Renal cortical epithelial cell (primary cell): ENCODE measurements at places on chromosomes 5 and 9. TPM values are rescaled to one million over a fixed set of nuclear protein-coding genes. Genes with fewer than 3 reads are reported as not detected.
A peak's percentile ranks its signal among the peaks of the same experiment; 100 is the strongest.

GRCh38 chr9:129241725-129242124, 63.7 kb upstream of the IER5L start:
- no peak for DNase-seq

GRCh38 chr9:121443981-121444380, 55.7 kb downstream of the GGTA1 start:
- DNase-seq, result no peak

SPDL1 gene
- 32.8 and 35.1 TPM in 2 replicates for total RNA-seq

KIF4B gene
- total RNA-seq, result 0.05 TPM in 1 of 2 replicates, not detected in the other

SWI5 gene
- 15.5 and 22.6 TPM in 2 replicates for total RNA-seq

DNA sequence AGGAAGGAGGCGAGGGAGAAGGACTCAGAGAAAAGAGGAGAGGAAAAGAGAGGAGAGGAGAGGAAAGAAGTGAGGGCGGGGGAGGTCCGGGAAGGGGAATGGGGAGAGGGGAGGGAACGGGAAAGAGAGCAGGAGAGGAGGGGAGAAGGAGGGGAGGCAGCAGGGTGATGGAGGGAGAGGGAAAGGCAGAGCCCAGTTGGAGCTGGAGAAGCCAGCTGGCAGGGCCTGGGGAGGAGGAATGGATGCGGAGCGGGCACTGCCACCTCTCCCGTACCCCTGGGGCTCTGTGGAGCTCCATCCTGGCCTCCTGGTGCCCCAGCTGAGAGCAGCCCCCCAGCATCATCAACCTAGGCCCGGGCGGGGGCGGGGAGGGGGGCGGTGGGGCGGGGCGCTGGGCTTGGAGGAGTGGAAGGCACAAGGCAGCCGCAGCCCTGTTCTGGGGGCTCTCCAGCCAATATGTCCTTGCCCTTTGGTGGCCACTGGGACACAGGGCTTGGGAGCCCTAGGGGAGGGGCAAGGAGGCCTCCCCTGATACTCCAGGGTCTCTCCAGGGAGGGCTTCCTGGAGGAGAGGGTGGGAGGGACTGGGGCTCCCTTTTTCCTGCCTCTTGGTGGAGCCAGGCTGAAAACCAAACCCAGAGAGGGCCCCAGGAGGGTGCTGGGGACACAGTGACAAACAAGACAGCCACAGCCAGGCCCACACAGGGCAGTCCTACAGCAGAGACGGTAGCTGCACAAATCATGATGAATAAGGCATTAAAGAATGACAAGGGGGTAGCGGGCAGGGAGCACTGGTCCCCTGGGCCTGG, 123.7 kb downstream of the C9orf50 start:
- no peak for DNase-seq

AQP7 gene
- total RNA-seq, result 0.25 TPM in 1 of 2 replicates, not detected in the other

DNA sequence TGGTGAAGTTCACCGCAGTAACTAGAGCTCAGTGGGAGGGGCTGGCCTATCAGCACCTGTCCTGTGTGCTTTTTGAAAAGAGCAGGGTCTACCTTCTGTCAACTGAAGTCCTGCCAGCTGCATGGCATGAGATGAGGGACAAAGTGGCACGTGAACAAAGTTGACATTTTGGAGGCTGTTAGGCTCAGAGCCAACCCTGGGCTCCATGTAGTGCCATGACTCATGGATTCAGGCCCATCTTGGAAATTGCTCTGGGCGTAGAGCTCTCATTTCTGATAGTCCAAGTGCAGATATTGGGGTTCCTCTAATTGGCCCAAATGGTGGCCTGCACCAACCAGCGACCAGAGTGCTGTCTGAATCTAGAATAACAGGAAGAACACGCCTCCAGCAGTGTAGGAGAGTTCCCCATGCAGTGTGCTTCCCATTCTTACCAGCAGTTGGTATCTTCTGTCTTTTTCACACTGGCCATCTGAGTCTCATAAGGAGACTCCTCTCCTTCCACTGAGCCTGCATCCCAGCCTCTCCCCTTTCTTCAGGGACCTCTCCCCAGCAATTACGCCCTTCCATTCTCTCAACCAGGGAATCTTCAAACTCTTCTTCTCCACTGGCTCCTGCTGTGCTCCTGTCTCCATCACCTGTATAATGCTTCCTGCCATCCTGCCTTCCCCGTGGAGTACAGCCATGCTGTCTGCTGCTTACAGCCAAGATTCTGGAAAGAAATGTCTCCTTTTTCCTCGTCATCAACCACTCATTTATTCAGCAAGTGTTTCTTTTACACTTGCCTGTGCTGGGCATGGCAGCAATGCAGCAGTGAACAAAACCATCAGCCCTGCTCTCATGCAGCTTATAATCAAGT, 30.4 kb downstream of the IRF1 start:
- DNase-seq, result no peak

GRCh38 chr9:81537964-81538363, 151.4 kb downstream of the TLE1 start:
- no peak for DNase-seq

DNA sequence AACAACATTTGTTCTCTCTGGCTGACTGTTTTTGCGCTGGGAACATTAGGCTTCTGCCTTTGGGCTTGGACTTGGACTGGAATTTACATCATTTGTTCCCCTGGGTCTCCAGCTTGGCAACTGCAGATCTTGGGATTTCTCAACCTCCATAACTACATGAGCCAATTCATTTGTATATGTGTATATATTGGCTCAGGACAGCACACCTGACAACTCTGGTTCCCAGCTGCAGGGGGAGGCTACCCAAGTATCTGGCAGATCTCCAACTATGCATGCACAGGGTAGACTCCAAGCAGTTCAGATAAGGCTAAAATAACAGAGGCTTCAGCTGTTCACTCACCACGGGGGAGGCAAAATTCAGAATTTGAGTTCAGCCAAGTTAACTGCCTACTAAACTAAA, 31.6 kb upstream of the F2RL1 start:
- peak; percentile 87 for DNase-seq

PCDHGA11 gene
- 1.4 and 3.1 TPM in 2 replicates for total RNA-seq

DMRT2 gene
- total RNA-seq, result not detected in 2 replicates

DNA sequence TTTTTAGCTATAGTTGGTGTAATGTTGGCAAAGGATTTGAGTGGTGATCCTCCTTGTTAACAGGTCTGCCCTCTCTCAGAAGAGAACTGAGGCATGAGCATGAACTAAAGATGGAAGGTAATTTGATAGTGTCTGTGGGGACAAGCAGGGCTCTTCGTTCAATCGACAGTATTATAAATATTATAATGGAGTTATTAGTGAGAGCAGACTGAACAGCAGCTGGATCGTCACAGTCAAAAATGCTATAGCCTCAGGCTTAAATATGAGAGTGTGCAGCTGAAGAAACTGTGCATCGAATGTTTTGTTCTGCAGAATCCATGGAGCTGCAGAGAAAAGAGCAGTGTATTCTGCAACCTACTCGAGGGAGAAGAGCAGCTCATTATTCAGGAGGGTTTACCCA, 757.3 kb downstream of the DNAH5 start:
- DNase-seq, result no peak

GRCh38 chr9:14021871-14022525, 291.9 kb downstream of the NFIB start:
- peak; percentile 68 for DNase-seq

NREP gene
- 50.5 and 85.8 TPM in 2 replicates for total RNA-seq

LCNL1 gene
- not detected in 2 replicates for total RNA-seq

DNA sequence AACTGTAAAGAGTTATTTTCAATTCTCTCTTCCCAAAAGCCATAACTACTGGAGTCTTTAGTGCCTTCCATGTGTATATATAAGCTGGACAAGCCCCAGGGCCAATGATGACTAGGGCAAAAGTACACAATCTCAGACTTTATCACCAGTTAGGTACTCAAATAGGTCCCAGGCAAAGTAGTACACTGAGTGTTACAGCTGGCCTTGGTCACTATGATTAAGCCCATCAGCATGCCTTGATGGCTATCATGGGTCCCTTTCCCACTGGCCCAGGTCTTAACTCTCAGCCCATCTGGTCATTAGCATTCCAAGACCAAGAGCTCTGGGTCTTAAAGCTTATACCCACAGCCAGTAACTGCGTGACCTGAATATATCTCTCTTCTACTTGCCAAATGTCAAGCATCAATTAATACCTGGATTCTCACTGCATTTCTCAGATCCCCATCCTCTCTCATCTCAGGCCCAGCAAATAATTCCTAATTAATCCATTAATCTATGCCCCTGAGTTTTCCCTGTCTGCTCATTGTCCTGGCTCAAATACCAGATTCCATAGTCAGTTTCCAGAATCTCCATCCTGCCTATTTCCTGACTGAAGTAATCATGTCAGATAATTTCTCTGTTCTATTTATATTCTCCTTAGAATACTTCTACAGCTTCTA, 62.3 kb downstream of the NR6A1 start:
- peak; percentile 58 for DNase-seq

DNA sequence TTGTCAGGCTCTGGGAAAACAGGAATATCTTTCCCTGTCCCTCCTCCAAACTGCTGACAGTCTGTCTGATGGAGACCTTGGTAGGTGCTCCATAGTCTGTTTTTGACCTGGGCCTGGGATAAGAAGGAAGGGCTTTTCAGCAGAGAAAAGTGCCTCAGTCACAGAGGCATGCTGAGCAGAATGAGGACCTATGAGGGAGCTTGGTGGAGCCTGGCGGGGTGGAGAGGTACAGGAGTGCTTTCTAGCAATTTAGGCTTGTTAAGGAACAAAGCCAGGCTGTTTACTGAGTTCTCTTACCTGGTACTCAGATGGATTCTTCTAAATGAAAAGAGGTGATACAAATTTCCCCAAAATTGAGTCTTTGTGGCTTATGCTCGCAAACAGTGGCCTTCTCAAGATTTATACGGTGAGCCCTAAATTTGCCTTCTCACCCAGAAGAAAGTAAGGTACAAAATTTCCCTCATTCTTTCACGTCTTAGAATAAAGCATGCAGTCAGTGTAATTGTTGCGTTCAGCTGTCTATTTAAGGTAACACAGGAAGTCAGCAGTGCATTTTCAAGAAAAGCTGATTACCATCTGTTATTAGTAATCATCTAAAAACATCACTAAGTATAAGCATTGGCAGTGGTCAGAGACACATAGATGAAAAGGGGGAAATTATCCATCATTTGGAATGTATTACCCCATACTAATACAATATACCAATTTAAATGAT, 28.6 kb upstream of the IL13 start:
- DNase-seq, result no peak

DNA sequence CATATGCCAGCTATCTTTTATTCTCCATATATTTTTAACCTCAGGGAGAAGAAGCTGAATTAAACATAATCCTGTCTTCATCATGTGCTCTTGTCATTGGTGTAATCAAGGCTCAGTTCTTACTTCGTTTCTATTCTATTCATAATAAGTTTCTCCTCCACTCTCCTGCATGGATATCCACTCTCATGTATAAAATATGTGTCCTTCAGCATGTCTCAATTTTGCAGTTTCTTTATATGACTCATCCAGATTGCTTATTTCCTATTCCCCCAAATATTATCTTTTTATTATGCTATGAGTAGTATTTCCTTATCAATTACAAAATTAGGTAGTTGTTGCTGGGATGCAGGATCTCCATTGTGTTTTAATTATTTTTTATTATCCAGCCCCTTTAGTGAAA, 643.7 kb upstream of the ACO1 start:
- DNase-seq, result no peak
